NCI-H748 treated with DMSO at 0.1 percent for 48 hours (cell line): ENCODE measurements at places on chromosomes 13 and 19.

GRCh38 chr13:75326173-75327134 is 155.5 kb downstream of the TBC1D4 start:
- DNase-seq: no peak

DNA sequence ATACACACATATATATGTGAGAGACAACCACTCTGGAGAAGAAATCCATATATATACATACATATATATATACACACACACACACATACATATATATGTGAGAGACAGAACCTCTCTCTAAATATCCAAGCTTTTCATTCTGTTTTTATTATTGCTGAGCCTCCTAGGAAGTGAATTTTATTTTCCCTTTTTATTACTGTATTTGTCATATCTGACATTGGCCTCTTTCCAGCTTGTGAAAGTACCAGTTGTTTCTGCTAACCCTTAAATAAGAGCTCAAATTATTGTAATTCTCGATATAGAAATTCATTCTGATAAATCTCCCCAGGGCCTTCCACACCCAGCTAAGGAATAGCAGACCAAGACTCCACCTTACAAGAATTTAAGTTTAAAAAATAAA is 81.0 kb downstream of the NUFIP1 start:
- DNase-seq: no peak

- peak; percentile 45 for DNase-seq
These were observed 8.6 kb downstream of the C19orf25 start for GRCh38 chr19:1470305-1471009.

DNA sequence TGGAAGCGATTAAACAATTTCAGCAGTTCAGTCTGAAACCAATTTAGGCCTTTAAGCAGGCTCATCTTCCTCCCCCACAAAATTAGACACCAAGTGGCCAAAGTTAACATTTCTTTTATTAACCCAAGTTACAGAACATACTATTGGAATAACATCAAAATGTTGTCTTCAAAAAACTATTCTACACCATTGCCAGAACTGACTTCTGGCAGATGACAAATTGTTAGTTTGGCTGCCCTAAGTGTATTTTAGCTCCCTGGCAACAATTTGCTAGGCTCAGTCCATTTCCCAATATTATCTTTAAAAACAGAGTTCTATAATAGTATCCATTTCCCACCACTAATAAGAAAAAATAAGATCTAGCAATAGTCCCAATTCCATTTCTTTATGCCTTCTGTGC is 107.8 kb downstream of the SGCG start:
- DNase-seq: no peak

- no peak for DNase-seq
These were observed 2.2 kb downstream of the HCST start for GRCh38 chr19:35904311-35905068.

GRCh38 chr19:7679771-7680605 is 645 bp upstream of the TRAPPC5 start:
- no peak for DNase-seq

DNA sequence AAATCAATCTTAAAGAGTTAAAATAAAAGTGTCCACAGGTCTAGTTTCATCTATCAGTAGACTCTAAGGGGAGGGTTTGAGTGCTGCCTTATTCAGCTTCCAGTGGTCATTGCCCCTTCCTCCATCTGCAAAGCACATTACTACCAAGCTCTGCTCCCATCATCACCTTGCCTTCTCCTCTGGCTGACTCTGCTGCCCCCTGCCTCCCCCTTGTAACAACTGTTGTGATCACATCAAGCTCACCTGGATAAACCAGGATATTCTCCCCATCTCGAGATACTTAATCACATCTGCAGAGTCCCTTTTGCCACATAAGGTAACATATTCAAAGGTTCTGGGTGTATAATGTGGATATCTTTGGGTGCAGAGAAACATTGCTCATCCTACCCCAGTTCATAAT is 43.3 kb upstream of the GPC6 start:
- DNase-seq: no peak

GRCh38 chr19:2703077-2703437 is 563 bp upstream of the GNG7 start:
- DNase-seq: no peak

GRCh38 chr19:50371914-50372475 is 4.3 kb upstream of the NR1H2 start:
- DNase-seq: no peak

DNA sequence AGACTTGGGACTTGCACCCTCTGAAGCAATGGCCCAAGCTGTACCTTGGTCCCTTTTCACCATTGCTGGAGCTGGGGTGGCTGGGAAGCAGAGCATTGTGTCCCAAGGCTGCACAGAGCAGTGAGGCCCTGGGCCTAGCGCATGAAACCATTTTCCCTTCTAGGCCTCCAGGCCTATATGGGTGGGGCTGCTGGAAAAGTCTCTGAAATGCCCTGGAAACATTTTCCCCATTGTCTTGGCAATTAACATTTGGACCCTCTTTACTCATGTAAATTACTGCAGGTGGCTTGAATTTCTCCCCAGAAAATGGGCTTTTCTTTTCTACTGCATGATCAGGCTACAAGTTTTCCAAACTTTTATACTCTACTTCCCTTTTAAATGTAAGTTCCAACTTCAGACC is 510.5 kb downstream of the SLITRK6 start:
- no peak for DNase-seq

- no peak for DNase-seq
These were observed 56.4 kb downstream of the GGACT start for GRCh38 chr13:100532090-100532766.

DNA sequence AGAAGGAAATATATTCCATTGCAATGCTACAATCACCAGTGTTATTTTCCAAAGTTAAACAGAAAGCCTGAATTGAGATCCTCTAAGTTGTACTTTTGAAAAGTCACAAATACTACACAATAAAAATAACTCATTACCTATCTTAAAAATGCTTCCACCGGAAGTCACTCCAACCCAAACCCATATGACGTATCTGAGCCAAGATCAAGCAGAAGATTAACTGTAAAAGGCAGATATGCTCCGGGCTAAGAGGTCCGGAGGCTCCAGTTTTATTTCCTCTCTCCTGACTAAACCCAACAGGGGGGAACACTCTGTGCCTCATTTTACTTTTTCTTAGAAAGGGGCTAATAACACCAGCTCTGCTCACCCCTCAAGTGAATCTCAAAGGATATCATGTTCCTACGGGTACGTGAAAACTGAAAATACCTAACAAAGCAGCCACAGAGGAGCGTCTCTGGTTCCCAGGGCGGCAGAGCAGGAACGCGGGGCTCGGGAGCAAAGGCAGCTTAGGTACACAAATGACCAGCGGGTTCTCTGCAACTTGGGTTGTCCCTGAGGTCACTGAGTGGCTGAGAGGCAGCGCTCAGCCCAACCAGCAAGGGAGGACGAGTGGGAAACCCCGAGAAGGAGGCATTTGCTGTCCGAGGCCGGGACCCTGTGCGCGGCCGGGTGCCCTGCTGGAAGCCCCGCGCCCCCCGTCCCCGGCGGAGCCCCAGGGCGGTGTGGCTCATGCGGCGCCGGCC is 750 bp downstream of the RAB20 start:
- DNase-seq: no peak

- peak; percentile 13 for DNase-seq
These were observed at the start of gene PHF11 for GRCh38 chr13:49495783-49496762. PHF11 (plus strand) TSS chr13:49495953; CDS start chr13:49496002, 49 bp downstream.

GRCh38 chr19:40453151-40453735 is 9.1 kb upstream of the SERTAD3 start:
- no peak for DNase-seq

DNA sequence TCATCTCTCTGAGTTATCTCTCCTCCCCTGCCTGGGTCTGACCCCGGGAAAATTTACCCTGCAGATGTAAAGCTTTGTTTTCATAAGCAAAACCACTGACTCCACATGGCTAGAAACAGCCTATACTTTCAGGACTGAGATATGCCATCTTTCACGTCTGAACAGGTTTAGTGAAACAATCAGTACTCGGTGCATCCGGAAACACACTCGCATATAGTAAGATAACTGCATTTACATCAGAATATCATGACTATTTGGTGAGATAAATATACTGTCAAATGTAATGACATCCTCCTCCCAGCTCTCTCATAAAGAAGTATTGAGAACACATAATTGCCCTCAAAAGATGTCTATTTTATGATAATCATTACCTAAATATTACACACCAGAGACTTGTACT is 172.8 kb downstream of the EFNB2 start:
- no peak for DNase-seq

DNA sequence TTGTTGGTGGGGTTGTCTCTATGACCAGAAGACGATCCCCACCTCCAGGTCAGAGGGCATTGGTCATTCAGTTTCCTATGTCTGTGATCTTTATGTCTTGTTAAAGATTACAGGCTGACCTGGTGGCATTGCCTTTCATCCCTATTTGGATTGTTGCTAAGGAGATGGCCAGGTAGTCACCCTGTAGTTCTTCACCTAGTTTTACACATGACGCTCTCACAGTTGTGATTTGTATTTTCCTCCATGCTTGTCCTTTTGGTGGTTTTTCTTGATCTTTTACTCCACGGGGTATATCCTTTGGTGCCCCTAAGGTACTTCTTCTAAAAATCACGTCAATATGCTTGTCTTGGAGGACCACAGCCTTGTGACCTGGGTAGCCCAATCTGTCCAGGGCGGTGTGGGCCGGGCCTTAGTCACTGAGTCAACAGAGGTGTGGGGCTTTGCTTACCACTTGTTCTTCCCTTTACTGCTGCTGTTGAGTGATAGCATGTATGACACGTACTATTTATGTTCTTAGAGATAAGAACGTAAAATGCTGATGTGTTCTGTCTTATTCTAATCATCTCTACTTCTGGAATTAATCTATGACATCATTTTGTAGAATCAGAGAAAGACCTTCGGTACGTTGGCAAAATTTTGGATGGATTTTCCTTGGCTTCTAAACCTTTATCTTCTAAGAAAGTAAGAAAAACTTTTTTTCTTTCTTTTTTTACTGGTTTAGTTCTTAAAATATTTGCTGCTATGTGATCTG is 20.1 kb downstream of the GPATCH1 start:
- no peak for DNase-seq

DNA sequence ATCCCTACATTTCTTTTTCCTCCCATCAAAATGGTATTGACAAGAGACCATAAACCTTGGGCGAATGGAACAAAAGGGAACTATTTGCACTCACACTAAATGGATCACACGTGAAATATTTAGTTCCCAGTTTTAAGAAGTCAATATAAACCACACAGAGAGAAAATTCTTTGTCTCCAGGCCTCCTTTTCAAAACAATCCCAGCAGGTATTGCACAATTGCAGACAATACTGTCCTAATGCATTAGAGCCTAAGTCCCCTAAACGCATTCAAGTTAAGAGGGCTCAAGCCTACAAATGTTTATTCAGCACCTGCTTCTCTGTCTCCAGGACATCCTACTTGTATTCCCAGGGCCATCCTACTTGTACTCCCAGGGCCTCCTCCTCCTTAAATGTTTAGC is 1.3 kb upstream of the B3GLCT start:
- DNase-seq: no peak

GRCh38 chr13:113843063-113843654 is 20.7 kb downstream of the GAS6 start:
- no peak for DNase-seq

DNA sequence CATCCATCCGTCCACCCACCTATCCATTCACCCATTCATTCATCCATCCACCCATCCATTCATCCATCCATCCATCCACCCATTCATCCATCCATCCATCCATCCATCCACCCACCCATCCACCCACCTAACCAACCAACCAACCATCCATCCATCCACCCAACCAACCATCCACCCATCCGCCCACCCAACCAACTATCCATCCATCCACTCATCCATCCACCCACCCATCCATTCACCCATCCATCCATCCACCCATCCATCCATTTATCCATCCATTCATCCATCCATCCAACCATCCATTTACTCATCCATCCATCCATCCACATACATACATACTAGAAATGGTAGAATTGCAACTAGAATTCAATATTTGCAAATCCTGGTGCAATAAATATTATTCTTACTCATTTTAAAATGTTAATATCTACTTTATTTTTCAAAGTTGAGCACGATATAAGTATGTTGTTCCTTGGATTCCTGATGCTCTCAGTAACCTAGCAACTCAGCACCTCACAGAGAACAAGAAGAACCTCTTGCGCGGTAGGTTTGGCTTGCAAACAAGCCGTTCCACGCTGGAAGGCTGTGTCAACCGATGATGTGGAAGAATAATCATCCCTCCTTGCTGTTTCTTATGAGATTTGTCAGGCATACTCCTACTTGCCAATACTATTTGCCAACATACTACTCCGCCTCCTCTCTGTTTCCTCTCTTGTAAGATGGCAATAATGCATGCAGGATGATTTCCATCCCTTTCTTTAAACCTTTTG is 111.7 kb downstream of the GNG7 start:
- DNase-seq: no peak

DNA sequence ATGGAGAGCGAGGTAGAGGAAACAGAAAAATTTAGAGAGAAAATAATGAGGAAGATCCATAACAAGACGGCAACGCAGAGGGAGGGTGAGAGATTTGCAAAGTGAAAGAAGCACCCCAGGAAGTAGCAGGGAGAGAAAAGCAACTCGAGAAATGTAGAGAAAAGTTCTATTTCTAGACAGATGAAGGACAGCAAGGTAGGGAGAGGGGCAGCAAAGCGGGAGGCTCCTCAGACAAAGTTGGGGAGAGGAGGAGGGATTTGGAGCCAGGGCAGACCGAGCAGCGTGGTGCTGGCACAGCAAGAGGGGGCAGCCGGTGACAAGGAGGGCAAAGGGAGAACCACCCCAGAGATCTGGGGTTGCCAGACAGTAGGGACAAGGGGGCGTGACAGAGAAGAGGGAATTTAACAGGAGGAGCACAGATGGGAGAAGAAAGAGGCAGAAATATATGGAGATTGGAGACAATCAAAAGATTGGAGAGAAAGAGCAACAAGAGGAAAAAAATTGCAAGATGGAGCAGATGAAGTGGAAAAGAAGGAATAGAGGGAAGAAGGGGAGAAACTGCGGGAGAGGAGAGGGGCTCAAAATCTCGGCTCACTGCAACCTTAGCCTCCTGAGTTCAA is 989 bp downstream of the ZNF766 start:
- DNase-seq: peak; percentile 30

- DNase-seq: no peak
These were observed 113.2 kb downstream of the TM9SF2 start for GRCh38 chr13:99614465-99614885.

DNA sequence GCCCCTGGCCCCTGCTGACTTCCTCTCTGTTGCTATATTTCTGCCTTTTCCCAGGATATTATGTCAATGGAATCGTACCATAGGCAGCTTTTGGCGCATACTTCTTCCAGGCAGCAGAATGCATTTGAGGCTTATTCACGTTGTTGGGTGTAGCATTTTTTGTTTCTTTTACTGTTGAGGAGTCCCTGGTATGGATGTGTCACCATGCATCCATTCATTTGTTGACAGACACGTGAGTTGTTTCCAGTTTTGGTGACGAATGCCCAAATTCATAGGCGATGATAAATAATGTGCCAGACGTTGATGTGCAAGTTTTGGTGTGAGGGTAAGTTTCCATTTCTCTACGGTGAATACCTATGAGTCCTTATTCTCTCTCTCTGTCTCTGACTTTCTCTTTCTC is 5.0 kb downstream of the NFILZ start:
- no peak for DNase-seq

DNA sequence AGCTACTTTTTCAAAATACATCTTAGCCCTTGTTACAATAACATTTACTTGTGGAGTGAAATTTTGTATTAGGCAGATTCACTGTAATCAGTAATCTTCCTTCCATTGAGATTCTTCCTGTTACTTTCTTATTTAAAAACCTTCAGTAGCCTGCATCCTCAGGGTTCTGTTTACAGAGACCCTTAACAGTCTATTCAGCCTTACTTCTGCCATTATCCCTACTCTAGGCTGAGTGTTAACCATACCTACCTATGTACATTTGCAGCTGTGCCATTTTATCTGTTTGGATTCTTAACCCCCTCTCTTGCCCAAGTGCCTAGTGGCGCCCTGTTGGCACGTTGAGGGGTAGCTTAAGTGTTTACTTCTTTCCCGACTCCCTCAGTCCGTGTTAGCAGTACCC is 71.9 kb downstream of the LRCH1 start:
- DNase-seq: no peak
